ENCODE measurements at places on chromosomes 6 and 20.

DNA sequence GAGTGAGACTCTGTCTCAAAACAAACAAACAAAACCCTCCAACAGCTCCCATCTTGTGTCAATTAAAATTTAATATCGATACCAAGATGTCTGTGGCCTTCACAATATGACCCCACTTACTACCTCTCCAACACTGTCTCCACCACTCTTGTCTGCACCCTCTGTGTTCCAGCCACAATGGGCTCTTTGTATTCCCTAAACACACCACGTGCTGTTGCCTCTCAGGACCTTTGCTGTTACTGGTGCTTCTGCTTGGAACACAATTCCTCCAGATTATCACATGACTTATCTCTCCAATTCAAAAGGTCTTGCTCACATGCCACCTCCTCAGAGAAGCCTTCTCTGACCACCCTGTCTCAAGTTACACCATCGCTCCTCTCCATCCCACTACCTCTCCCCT lies 6.0 kb upstream of the HCK start:
- DNase-seq: no peak

DNA sequence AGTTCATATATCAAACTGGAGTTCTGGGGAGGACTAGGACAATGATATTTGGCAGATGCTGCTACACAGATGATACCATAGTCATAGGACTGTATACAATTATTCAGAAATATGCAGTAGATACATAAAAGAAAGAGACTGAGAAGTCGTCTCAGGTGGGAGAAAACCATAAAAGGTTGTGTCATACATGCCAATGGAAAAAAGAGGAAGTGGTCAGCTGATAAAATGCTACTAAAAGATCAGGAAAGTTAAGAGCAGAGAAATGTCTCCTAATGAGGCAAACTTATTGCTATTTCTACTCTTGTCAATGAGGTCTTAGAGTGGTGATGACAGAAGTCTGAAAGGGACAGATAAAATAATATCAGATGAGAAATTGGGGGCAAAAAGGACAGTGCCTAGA lies 407.6 kb downstream of the COL12A1 start:
- DNase-seq: no peak

DNA sequence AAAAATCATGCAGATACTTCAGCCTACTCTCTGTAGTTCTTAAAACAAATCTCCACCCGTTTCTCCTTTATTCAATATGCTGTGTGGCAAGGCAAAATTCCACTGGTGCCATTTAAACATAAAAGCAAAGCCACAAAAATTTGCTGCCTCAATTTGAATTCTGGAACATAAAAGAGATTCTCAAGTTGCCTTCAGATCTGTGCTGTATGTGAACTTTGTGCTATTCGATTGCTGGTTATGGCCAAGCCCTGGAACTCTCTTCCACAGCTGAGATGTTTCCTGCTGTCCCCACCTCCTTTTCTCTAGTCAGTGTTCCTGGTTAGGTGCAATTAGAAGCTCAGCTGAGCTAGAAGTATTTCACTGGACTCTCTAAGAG lies 395.3 kb upstream of the BTBD3 start:
- no peak for DNase-seq

DNA sequence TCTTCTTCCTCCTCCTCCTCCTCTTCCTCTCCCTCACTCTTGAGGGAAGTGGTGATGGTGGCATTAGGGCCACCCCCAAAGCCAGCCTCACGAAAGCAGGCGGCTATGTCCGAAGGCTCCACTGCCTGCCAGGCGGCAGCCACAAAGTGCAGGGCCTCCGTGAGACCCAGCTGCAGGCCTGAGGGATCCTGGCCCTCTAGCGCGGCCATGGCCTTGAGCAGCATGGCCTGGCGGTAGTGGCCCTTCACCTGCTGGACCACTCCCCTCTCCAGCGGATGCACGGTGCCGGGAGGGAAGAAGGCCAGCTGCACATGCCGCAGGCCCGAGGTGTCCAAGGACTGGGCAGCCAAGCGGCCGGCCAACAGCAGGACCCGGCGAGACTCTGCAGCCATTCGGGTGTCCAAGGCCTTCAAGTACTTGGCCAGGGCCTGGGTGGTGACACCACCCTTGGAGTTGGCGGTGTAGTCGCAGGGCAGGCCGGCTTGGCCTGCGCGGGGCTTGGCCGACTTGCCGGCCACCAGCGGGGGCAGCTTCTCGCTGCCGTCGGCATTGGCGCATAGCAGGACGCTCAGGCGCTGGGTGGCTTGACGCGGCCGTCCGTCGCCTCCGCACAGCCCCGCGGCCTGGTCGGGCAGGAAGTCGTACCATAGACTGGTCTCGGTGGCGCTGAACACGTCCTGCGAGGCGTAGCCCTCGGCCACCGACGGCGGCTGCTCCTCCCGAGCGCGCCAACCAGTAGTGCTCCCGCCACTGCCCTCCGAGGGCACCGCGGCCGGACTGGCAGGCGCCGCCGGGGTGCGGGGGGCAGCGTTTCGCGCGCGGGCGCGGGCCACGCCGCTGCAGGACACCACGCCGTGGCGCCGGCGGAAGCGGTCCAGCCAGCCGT lies 1.1 kb downstream of the CENPB start:
- no peak for DNase-seq

DNA sequence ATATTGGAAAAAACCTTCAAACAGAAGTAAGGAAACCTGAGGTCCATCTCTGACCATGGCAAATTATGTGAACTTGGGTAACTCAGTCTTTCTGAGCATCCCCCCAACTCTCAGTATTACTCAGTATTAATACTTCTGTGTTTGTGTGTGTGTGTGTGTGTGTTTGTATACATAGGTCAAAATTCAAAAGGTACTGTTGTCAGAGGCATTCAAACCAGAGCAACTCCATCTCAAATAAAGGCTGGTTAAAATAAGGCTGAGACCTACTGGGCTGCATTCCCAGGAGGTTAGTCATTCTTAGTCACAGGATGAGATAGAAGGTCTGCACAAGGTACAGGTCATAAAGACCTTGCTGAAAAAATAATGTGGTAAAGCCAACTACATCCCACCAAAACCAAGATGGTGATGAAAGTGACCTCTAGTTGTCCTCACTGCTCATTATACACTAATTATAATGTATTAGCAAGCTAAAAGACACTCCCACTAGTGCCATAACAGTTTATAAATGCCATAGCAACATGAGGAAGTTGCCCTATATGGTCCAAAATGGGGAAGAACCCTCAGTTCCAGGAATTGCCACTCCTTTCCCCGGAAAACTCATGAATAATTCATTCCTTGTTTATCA lies 33.3 kb upstream of the SLC22A16 start:
- DNase-seq: peak; percentile 8

GRCh38 chr20:57290178-57290484 lies 23.7 kb upstream of the BMP7 start:
- DNase-seq: no peak

DNA sequence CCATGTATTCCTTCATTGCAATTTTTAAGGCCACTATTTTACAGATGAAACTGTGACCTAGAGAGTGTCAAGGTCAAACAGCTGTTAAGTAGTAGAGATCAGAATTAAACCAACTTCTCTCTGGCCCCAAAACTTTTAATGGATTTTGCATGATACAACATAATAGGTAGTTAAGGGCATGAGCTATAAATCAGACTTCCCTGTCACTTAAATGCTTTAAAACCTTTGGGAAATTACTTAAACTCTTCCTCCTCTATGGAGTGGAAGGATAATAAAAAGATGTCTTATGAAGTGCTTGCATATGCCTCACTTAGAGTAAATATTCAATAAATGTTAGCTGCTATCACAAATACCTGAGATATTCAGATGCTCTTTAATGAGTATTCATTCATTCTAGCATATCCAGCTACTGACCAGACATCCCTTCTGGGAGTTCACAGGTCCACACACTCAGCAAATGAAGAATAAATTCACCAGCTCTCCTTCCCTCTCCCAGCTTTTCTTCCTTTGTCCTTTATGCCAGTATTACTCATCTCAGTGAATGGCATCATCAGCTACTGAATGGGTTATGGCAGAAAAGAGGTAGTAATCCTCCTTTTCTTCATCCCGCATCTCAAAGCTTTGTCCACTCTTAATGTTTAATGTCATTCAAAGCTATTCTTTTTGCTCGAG lies 36.2 kb downstream of the EYA4 start:
- DNase-seq: no peak

DNA sequence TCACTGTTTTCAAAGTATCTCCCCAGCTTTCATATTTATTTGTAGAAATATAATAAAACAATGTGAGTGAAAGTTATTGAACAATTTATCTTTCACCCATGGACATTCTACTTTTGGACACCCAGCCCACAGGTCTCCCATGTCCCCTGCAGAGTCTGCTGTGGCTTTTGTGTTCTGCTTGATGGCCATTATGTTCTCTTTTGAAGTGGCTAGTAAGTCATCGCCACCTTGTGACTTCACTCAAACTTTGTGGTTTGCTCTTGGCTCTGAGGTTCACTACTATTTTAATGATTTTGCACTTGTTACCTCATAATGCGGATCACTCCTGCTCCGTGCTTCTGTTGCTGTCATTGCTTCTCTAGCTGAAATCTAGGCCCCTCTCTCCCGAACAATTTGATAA lies 10.2 kb upstream of the DEFB113 start:
- DNase-seq: no peak

DNA sequence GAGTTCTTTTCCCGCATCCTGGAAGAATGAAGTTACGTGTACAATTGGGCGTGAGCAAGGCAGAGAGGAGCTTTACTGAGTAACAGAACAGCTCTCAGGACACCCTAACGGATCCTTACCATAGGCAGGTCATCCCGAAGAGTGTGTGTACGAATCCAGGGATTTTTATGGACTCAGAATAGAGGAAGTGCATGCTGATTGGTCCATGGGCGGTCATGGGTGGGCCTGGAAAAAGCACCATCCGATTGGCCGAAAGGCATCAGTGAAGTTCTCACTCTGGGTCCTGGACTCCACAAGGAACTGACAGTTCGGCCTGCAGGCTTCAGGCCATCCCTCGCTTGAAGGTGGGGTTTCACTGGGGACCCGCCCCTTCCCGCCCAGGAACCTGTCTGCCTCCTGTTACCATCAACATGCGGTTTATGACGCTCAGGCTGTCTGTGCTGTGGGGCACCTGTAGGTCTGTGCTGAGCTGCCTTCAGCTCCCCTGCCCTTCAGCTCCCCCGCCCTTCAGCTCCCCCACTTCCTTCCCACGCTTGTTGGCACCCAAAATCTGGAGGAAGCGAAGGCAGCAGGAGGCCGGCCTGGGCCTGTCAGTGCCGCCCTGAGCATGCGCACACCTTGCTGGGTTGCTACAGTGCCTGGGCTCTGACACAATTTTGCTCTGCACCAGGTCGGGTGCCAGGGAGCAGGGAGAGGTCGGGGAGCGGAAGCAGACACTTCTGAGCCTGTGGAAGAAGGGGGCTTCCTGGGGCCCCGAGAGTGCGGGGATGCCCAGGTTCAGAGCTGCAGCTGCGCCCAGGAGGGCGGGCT lies 57.9 kb upstream of the MANEA start:
- DNase-seq: no peak

GRCh38 chr6:44078827-44079671 lies 48.2 kb downstream of the MRPL14 start:
- DNase-seq: no peak

DNA sequence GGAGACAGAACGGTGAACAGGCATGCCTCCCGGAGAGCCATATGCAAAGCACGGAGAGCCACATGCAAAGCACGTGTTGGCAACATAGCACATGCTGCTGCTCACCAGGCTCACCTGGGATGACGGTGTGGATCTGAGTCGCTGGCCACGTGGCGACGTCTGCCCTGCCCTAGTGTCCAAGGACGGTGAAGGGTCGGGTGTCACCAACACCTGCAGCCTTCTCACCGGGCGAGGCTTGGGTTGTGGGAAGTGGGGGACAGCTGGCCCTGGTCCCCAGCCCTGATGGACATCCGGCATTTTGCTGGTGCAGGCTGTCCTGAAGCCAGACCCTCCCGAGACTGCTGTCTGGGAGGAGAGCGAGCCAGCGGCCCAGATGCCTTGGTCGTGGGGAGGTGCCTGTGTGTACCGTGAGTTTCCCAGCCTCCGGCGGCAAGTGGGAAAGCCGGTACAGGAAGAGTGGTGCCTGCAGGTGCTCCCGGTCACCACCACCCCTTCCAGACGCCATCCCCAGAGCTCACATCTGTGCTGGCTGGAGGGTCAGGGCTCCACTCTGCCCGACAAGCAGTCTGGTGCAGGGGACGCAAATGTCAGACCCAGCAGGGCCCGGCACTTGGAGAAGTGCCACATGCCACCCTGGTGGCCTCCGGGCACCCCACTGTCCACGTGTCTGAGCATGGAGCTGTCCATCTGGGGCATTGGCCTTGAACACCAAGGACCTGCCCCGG lies 5.9 kb upstream of the ADRM1 start:
- no peak for DNase-seq

- DNase-seq: no peak
Measured at GRCh38 chr20:458776-459175, 3.6 kb downstream of the TBC1D20 start.

DNA sequence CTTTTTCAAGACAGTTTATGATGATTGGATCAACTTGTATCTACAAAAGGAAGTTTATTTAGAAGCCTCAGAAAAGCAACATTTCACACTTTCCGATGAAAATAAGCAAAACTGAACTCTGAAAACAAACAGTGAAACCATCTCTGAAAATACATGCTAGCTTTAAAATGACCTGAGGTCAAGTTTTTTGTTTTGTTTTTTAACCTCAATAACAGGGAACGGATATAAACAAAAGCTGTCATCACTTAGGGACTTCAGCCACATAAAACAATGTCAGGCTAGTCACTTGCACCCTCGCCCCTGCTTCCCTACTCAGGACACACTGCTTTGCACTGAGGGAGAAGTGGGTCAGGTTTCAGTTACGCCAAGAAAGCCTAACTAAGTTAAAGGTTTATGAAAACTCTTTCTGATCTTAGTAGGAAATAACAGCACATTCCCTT lies 11.6 kb downstream of the BACH2 start:
- DNase-seq: no peak

DNA sequence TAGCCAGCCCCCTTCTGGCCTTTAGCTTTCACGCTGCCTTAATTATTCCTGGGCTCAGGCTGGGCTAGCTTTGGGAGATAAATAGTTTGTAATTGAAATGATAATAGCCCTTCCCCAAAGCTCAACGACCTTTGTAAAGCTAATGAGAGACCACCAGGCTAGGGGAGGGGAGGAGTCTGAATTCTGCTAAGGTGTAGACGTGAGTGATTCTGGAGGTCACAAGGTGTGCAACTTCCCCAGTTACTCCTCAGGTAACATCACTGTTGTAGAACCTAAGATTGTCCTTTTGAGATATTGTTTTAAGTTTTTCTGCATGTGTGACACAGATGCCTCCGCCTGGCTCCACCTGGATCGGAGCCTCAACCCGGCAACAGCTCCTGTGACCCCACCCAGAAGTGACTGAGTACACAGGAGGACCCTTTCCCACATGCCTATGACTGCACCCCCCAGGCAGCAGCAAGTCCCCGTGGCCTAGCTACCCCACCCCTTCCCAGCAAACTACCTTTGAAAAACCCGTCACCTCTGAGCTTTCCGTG lies 5.8 kb upstream of the GPR31 start:
- DNase-seq: no peak

Data from GF-D8 (cell line).